Sciatic nerve (tissue), 2 donors: ENCODE measurements at places on chromosomes 4 and X.

GRCh38 chrX:21666679-21667078, 8.5 kb upstream of the KLHL34 start:
- DNase-seq = no peak

DNA sequence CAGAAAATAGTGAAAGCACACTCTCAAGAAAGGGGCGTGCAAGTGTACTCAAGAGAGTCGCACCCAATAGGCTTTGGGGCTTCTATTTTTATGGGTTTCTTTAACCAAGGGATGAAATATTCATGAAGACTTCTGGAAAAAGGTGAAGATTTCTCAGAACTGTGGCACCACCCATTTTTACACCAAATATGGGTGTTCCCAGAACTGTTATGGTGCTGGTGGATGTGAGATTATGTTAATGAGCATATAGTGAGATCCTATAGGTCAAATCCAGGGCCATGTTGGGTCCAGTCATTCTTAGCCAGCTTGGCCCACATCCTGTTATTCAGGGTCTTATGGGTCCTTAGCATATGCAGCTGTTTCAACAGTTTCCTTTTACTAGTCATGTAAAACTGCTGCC, 61.0 kb upstream of the SMIM10 start:
- DNase-seq = no peak

GRCh38 chr4:2363056-2363721, 55.3 kb downstream of the ZFYVE28 start:
- no peak for DNase-seq

DNA sequence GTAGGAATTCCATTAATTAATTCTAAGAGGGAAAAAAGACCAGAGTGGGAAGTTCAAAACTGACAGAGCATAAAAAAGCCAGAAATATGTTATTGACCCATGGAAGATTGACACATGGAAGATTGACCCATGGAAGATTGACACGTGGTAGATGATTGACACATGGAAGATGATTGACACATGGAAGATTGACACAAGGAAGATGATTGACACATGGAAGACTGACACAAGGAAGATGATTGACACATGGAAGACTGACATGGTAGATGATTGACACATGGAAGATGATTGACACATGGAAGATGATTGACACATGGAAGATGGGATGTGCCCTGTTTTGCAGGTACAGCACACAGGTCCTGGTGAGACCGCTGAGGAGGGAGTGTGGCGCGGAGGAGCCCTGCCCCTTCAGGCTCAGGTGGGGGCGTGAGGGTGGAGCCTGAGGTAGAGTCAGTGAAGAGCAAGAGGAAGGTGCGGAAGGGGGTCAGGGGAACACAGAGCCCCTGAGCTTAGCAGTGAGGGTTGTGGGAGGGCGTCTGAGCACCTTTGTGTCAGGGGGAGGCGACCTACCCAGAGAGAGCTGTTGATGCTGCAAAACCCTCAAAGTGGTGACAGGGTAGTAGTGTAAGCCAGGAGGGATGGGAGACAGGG, 15.8 kb upstream of the PDE6B start:
- peak; percentile 22 for DNase-seq

GRCh38 chrX:37608156-37608555, 36.7 kb downstream of the LANCL3 start:
- no peak for DNase-seq

DNA sequence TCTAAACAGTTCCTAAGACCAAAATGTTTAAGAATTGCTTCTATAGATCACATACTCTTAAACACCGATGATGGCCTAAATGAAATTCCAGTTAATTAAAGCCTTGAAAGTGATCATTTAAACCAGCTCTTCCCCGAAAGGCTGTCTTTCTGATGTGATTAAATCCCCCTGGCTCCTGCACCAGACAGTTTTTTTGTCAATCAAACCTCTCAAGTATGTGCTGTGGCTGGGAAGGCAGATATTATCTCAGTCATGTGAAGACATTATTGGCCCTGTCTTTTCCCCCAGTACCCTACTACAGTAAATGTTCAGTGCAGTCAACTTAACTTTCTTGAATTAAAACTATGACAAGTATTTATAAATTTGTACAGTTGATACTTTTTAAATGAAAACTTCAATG, 121.0 kb upstream of the MYOZ2 start:
- no peak for DNase-seq

GRCh38 chr4:26999689-27000088, 139.0 kb downstream of the STIM2 start:
- DNase-seq = no peak

GRCh38 chrX:78029663-78030062, 60.2 kb upstream of the PGAM4 start:
- DNase-seq = no peak

DNA sequence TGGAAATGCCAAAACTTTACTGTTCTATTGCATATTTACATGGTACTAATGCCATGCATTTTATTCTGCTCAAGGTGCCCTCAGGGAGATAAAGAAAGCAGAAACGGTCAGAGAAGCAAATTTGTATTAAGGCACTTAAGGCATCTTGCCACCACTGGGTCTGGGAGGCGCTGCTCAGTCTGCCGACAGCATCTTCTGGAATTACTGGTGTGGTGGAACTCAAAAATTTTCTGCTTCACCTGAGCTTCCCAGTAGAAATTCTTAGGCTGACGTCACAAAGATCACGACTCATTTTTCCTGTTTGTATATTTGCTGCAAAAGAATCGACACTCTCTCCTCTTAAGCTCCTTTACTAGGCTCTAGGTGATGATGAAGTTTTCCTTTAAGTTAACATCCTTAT, 3.0 kb downstream of the RASSF6 start:
- no peak for DNase-seq

DNA sequence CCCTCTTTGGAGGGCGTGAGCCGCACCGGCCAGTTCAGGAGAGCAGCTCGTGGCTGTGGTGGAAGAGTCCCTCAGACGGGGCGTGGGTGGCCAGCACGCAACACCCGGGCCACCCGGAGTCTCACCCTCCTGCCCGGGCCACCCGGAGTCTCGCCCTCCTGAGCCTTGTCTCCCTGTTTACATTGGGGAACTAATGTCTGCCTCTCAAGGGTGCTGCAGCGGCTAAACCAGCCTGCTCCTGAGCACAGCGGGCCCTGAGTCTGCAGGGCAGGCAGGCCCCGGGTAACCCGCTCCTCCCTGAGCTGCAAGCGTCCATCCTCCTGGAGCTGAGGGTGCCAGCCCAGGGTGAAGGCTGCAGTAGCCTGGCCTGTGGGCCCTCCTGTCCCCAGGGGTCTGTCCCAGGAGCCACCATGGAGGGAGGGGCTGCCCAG, 3.0 kb downstream of the PDE6B start:
- peak; percentile 31 for DNase-seq

DNA sequence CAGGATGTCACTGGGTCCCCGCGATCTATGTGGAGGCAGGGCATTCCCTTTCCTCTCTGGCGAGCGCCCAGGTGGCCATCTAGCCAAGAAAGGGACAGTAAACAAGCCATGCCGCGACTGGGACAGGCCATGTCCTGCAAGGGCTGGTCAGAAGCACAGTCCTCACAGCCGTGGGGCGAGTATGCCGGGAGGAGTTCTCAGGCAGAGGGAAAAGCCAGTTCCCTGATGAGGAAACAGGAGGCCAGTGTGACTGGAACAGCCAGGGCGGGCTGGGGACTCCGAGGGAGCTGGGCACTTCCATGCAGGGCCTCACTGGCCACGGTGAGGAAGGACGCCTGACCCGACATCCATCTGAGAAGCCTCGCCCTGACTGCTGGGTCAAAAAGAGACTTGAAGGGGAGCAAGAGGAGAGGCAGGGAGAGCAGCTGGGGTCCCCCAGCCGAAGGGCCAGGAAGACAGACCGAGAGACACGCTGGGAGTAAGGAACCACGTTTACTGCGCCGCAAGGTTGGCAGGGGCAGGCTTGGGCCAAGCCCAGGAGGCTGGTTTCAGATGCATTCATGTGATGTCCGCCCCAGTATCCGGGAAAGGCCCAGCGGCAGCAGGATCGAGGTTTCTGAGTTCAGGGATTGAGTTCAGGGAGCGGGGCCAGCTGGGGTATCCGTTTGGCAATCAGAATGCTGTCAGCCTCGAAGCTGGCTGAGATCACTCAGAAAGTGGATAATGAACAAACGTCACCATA, 15.0 kb downstream of the CFAP99 start:
- DNase-seq = no peak

DNA sequence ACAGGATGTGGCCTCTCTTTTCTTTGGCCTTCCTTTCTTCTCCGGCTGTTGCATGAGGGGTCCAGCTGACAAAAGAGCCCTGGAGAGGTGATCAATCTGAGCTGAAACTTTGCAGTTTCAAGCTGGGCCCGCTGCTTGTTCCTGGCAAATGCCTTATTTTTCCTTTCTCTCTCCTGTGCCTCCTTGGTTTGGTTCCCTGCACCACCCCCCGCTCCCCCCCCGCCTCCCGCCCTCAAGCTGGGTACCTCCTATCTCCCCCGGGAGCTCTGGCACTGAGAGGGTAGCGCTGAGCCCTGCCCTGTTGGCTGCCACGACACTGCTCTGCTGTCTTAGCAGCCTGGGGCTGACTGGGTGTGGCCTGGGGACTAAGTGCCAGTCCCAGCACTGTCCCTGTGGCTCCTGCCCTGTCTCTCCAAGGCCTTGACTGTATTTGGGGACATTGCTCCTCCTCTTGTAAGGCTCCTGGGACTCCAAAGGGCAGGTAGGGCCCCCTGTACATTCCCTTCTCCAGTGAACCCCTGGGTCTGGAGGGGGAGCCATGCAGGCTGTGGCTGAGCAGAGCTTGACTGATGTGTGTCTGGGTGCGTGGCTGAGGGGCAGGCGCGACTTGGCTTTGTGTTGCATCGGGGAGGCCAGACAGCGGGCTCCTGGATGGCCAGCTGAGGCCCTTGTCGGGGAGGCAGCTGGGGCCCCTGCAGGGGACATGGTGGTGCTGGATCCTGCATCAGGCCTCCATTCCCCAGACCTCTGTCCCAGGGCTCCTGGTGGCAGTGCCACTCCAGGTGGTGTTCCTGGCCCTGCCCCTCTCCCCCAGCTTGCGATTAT, 1.1 kb downstream of the PLXNA3 start:
- DNase-seq = no peak

DNA sequence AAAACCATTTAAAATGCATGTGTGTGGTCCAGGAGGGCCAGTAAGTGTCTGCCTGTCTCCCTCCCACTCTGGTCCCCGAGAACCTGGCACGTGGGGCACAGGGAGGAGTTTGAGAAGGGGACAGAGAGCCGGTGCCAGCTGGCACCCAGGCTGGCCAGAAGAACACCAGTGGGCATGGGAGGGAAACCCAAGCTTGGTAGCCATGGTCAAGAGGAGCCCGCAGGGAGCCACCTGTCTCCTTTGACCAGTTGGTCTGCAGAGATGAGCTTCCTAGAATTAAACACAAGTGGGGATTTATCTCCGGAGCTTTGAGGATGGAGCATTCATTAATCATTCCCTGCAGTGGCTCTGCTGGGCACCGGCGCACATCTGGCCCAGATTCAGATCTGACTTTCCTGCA, 41.6 kb downstream of the HMX1 start:
- peak; percentile 27 for DNase-seq

DNA sequence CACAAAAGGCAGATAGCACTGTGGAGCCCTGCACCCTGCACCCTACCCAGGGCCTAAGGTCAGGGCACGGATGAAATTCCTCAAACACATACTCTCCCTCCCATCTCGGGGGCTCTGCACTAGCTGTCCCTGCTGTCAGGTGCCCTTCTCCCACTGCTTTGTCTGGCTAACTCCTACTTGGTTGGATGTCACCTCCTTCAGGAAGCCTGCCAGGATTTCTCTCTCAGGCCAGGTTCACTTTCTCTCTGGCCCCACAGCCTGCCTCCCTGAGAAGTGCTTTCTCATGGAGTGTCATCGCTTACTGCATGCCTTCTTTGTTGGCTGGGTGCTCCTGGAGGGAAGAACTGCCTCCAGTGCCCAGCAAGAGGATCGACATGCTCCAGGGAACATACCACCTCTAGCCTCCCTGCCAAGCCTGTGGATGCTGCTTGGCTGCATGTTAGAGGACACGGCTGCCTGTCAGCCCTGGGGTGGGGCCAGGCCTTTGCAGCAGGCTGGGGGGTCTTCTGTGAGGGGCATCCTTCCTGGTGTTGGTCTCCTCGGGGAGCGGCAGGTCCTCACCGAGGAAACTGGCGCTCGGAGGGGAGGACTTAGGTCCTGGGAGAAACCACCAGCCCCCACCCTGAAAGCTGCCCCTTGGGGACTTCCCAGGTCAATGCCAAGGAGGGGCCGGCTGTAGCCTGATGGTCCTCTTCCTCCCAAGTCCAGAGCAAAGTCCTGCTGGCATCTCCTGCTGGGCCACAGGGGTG, 15.0 kb downstream of the ABLIM2 start:
- DNase-seq = no peak

DNA sequence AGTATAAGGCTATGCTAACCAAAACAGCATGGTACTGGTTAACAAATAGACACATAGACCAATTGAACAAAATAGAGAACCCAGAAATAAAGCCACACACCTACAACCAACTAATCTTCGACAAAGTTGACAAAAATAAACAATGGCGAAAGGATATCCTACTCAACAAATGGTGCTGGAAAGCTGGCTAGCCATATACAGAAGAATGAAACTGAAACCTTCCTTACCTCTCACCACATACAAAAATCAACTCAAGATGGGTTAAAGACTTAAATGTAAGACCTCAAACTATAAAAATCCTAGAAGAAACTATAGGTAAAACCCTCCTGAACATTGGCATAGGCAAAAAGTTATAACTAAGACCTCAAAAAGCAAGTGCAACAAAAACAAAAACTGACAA, 47.2 kb downstream of the RAB28 start:
- DNase-seq = no peak

DNA sequence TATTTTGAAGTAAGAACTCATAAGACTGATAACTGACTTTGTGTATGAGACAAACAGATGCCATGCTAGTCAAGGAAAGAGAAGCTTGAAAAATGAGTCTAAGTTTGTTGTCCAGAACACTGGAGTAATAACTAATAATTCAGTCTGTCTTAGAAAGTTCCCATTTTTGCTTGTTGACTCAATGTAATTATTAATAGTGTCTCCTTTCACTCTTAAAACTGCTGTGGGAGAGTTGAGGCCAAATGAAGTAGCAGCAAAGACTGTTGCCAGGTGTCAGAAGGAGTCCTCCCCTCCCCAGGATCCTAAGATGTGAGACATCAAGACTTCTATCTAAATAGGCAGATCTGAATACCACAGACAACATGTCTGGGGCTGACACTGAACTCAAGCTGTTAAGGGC, 20.8 kb upstream of the FAM13A start:
- no peak for DNase-seq

GRCh38 chrX:136210243-136210642, 41.0 kb downstream of the MAP7D3 start:
- DNase-seq = no peak

GRCh38 chr4:89000844-89001360, 56.1 kb downstream of the FAM13A start:
- DNase-seq = no peak

- no peak for DNase-seq
Measured at GRCh38 chr4:128322986-128323385, 35.4 kb upstream of the PGRMC2 start.

GRCh38 chr4:10115797-10116568, 616 bp downstream of the WDR1 start:
- DNase-seq = peak; percentile 76

GRCh38 chrX:17527922-17528321, 152.9 kb downstream of the NHS start:
- no peak for DNase-seq

- no peak for DNase-seq
Measured at GRCh38 chr4:149076401-149076800, 634.2 kb upstream of the NR3C2 start.

- DNase-seq = no peak
Measured at GRCh38 chr4:96521046-96521536, 681.2 kb downstream of the PDHA2 start.

GRCh38 chrX:44036336-44036735, 63.1 kb upstream of the NDP start:
- DNase-seq = no peak

- DNase-seq = no peak
Measured at GRCh38 chrX:45743081-45743533, 542.4 kb upstream of the DIPK2B start.

- DNase-seq = no peak
Measured at GRCh38 chr4:113607147-113607720, 154.3 kb downstream of the CAMK2D start.
